ENCODE measurements at places on chromosomes 12 and 14.
A peak's percentile ranks its signal among the peaks of the same experiment; 100 is the strongest.

DNA sequence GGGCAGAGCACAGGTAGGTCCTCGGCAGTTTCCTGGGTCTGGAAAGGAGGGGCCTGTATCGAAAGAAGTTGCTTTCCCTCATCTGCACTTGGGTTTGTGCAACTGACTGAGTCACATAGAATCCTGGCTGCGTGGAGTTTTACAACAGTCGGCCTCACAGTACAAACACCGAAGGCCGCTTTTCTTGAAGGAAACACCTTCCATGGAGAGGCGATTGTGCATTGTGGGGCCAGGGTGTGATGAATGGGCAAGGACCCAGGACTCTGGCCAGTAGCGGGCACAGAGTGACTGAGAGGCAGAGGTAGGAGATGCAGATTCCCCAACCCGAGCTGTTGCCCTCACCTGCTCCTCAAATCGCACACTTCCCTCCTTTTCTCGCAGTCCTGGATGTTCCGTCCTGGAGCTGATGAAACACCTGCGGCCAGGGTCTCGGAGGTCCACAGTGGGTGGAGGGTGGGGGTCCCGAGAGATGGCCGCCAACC is 7.7 kb downstream of the CCND2 start:
- DNase-seq = no peak

DNA sequence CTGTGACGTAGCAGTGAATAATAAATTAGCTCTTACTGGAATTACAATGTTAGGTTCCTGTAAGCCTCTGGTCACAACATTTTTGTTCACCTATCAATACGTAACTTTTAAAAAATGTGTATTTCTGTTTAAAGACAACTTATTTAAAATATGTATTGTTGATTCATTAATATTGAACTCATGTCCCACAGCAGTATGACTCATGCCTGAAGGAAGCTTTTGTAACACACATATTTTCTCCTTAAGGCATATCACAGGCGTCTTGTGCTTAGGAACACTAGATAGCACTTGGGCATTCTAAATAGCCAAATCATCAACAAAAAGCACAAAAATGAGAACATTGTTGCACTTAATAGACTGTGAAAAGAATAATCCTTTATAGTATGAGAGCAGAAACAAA is 92.5 kb downstream of the GPHN start:
- no peak for DNase-seq

DNA sequence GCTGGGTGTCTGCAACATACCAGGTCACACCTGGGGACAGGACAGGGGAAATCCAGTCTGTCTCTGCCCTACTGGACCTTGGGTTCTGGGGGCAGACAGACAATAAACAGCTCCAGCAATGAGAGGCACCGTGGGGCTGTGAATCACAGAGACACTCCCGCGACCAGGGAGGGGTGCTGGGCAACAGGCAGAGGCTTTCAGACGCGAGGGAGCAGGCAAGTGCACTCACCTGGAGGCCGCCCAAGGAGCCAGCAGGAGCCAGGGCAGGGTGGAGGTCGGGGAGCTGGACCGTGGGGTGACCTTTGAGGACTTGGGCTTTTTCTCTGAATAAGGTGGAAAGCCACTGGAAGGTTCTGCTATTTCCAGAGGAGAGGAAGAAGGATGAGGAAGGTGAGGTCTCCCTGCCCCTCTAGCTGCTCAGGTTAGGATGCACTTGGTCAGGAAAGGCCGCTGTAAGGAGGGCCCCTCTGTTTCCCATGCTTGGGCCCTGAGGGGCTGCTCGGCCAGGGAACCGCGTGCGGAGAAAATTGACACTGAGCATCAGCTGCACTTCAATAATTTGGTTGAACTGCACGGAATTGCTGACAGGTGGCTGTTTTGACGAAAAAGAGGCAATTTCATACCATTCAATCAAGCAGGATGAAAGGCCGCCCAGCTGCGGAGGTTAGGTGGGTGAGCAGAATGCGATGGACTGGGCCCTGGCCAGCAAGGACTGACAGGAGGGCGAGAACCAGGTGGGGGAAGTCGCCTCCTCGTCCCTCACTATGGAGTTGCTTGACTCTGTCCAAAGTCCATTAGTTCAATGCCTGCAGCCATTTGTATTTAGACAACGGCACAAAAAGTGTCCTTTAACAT is 42.2 kb downstream of the JAG2 start:
- DNase-seq = no peak

- DNase-seq = no peak
Observed at GRCh38 chr12:22974865-22975264, 349.9 kb downstream of the ETNK1 start.

DNA sequence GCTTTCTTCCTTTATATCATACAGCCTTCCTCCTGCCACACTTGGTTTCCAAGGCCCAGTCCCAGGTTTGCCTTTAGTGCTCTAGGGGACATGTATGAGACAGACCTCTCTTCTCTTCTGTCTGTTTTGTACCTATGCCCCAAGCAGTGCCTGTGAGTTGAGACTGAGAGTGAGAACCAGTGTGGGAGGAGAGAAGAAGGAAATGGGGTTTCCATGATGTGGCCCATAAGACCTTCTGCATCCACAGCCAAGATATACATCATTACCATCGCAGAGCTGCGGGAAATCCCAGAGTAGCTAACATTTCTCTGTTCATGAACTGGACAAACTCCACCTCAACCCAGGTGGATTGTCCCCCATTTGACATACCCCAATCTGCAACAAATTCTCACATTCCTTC is 2.8 kb downstream of the TESPA1 start:
- DNase-seq = peak; percentile 24

DNA sequence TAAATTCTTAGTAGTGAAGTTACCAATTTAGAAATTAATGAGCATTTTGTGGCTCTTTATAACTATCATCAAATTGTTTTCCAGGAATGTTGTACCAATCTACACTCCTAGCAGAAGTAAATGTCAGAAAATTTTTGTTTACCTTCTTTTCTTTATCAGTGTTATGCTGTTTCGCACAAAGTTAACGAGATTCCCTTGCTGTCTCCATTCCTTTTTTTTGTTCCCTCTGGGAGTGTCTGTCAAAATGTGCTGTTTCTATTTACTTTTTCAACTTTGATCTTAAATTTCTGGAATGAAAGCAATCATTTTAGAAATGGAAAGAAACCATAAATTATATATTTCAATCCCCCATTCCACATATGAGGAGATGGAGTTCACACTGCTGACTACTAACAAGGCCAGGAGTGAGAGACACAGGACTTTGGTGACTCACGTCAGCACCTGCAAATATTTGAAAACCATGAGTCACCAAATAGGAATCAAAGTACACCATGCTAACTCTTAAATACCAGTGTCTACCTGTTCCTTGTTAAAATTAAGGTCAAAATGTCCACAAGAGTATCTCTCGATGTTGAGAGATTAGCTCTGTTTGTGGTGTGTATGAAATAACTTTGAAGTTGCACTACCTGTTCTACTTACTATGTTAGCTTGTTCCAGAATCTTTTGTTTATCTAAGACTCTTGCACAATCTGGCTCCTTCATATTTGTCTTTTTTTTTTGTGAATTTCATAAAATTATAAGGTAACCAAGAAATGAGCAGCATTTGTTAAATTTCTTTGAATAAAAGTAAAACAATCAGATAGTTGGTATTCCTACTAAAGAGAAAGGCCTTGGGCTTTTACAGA is 106.0 kb downstream of the RMST start:
- no peak for DNase-seq

GRCh38 chr14:91048265-91048664 is 12.2 kb downstream of the RPS6KA5 start:
- DNase-seq = no peak

- DNase-seq = no peak
Observed at GRCh38 chr12:67892259-67893021, 96.8 kb upstream of the IFNG-AS1 start.

DNA sequence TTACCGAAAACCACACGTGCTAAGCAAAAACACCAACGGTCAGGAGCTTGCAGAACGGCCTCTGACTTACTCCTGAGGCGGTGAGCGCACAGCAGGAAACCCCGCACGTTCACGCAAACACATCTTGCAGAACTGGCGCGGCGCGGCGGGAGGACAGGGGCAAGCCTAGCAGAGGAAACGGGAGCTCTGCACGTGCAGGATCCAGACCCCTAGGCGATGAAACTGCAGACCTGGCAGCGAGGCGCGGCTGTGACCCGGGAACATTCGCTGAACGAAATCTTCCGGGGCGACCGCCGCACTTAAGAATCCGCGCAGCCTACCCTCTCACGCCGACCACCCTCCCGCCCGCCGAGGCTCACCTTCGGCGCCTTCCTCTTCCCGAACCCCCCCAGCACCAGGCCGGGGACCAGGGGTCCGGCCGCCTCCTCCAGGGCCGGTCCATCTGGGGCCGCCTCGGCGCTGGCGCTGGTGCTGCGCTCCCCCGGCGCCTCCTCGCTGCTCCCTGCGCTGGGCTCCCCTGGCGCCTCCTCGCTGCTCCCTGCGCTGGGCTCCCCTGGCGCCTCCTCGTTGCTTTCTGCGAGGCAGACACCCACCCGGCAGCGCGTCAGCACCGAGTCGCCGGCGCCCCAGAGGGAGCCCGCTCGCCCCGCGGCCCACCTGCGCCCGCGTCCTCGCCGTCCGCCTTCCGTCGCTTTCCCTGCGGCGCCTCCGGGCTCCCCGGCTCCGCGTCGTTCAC is 615 bp downstream of the DDX51 start:
- DNase-seq = no peak

GRCh38 chr14:75022655-75023054 is 19.9 kb downstream of the EIF2B2 start:
- DNase-seq = peak; percentile 6

DNA sequence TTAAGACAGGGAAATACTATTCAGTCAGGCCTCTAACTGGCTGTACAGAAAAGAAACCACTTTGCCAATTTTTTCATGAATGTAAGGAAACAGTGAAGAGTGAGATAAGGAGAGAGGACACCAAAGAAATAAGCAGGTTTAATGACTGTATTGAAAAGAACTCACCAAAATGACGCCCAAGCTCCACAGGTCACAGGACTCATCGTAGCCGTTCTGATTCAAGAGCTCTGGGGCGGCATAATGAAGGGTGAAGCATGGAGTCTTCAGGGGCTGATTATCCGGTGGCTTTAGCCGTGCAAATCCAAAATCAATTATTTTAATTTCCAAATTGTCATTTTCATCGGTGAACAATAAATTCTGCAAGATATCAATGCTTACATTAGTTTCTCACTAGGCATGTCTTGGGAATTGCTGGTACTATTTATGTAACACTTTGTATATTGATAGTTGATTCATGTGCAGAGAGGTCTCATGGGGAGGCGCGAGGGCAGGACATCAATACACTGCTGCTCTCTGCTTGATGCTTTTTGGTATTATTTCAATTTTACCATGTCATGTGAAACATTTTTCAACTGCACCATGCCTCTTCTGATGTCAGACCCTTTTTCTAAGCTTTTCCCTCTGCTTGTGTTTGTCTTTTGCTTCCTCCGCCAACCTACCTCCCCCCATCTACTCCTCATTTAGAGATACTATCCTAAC is 74.2 kb upstream of the TTC7B start:
- no peak for DNase-seq

DNA sequence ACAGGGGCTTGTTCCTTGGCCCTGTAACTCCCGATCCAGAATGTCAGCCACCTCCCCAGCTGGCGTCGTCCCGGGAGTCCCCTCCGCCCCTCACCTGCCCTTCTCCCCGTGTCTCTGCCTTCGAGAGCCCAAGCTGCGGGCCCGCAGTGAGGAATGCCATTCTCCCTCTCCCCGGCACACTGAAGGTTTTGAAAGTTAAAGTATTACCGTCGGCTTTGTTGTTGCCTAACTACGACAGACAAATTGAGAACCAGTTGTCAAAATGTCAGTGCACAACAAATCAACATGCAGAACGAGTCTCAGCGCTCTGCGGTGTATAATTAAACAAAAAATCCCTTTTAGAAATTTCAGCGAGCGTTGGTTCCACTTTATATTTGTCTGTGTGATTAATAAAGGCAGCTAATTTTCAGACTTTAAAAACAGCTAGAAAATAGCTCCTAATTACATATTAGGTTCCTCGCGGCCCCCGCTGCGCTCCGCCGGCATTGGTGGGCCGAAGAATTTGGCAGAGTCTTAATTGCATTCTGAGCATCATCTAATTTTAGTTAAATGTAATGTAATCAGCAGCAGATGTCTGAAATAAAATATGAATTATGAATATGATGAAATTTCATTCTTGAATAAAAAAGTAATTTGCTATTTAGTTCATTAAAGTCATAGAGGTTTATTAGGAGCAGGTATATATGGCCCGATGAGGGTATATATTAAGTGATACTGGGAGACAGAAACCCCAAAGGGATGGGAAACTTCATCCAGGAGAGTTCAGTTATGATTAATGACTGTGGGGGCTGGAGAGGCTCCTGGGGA is 40.3 kb downstream of the MVK start:
- DNase-seq = no peak

GRCh38 chr12:117038023-117038680 is 61.1 kb downstream of the TESC start:
- no peak for DNase-seq

- no peak for DNase-seq
Observed at GRCh38 chr12:120453977-120454376, 7.7 kb downstream of the GATC start.

DNA sequence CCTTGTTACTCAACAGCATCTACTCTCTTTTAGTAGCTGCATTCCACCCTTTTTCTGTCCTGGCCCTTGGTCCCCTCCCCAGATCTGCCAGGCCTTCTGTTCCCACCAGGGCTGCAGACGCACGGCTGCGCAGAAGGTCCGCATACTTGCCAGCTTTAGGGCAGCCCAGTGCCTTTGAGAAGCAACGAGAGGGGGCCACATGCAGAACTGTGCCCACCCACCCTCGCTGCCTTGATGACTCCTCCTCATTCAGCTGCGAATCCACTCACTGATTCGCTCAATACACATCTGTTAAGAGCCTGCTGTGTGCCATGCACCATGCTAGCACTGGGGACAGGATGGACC is 39.2 kb downstream of the PRIMA1 start:
- no peak for DNase-seq

DNA sequence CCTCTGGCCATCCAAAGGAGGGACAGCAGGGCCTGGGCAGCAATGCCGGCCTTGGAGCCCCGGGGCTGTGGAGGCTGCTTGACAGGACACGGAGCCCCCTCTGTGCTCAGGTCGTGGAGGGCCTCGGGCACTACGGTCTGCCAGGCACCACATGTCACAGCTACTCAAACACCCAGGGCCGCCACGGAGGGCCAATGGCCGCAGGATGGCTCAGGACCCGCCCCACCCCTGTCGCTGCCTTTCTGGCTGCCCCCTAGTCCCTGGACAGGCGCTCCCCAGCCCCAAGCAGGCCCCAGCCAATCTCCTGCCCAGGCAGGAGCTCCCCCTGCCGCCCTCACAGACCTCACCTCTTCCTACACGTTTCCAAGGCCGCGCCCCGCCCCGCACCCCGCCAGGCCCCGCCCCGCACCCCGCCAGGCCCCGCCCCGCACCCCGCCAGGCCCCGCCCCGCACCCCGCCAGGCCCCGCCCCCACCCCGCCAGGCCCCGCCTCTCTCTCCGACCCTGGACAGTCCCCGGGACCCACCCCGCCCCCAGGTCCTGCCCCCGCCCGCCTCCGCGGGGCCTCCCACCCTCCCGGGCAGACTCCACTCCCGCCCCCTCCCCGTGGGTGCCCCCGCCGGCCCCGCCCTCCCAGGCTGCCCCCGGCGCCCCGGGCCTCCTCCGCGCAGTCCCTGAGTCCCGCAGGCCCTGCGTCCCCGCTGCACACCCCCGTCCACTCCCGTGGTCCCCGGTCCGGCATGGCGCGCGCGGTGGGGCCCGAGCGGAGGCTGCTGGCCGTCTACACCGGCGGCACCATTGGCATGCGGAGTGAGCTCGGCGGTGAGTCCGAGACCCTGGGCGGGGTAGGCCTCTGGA is at the start of gene ASPG:
Gene ASPG, plus strand, starts transcription at position 669 of the 857 bp plus-strand sequence. Its CDS starts 71 bp downstream, at position 740.
- peak; percentile 21 for DNase-seq

Measured in CD4-positive, alpha-beta T cell (primary cell).